Stimulated activated CD4-positive, alpha-beta T cell treated with anti-CD3 and anti-CD28 coated beads, Interleukin-12 subunit alpha, Interleukin-12 subunit beta, amount 100 ng/mL, for 24 hours (primary cell): ENCODE measurements at places on chromosomes 6 and 20.

DNA sequence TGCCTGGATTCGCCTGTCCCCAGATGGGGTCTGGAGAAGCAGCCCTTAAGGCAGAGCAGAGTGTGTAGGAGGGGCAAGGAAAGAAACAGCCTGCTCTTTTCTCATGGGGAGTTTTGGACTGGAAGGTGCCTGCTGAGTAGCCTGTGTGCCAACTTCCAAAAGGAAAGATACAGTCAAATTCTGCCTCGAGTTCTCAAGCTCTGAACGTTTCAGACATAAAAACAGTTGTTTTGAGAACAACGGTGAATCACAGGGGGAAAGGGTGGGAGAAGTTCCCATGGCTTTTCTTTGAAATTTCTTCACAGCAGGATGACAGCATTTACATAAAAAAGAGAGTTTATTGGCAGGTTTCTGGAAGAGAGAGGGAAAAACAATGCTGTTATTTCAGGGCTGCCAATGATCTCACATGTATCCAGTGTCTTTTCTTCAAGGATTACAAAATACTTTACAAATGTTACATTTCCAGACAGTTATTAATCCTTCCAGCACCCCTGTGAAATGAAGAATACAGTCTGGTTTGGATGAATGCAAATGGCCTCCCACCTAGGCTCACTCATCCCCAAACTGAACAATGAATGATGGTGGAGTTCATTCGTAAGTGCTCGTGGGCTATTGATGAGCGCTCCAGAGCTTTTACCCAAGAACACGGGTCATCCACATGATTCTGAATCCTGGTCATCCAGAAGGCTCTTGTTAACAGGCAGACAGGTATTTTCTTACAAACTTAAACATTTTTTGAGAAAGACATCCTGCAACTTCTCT lies 33.8 kb upstream of the ECI2 start:
- no peak for DNase-seq

DNA sequence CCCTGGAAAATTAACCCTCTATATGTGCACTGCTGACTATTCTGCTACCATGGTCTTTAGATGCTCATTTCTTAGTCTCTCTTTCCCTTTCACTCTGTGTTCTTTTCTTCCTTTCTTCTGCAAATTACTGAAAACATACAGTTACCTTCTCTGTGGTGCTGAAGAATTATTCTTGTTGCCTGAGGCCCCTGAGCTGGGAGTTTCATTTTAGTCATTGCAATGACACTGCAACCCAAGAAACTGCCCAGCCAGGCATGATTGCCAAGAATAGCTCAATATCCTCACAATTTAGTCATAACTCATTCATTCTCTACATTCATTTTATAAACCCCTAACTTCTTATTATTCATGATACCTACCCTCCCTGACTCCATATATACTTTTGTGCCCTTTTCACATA lies 245.8 kb upstream of the RAB32 start:
- no peak for DNase-seq

DNA sequence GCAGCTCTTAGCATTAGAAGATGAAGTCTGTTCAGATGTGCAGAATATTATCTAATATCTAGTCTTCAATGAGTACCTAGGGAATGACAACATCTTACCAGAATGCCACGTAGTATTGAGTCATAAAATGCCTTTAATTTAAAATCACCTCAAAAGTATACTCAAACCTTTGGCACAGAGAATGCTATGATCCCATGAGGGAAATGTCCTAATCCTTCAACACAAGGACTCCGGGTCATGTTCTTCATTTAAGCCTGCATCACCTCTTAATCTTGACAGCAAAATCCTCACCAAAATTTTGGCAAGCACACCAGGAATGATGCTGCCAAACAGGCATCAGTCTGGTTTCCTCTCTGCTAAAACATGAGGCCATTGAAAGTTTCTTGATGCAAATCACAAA lies 23.6 kb upstream of the MARCKS start:
- DNase-seq, result no peak

- no peak for DNase-seq
Observed at GRCh38 chr6:87230801-87231200, 75.4 kb downstream of the ZNF292 start.

DNA sequence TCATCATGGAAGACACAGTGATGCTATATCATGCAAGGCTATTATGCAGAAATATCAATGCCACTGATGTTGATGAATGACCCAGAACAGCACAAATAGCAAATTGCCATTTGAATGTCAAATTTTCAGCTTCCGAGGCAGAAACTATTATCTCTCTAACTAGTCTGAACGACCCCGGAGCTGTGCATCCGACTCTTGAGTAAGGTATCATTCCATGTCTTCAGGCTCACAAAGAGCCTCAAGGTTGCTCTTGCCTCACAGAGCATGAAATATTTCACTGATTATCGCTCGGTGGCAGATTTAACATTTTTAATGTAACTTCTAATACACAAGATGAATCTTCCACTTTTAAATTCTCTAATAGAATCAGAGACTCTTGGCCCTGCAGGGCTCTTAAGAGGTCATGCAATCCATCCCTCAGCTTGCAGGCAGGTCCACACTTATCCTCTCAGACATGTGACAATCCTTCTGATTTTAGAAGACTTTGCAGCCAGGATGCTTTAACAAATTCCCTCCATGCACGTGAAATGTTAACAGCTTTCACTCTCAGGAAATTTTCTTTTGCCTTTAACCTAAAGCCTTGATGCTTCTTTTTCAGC lies 221.0 kb downstream of the FRK start:
- DNase-seq, result no peak

DNA sequence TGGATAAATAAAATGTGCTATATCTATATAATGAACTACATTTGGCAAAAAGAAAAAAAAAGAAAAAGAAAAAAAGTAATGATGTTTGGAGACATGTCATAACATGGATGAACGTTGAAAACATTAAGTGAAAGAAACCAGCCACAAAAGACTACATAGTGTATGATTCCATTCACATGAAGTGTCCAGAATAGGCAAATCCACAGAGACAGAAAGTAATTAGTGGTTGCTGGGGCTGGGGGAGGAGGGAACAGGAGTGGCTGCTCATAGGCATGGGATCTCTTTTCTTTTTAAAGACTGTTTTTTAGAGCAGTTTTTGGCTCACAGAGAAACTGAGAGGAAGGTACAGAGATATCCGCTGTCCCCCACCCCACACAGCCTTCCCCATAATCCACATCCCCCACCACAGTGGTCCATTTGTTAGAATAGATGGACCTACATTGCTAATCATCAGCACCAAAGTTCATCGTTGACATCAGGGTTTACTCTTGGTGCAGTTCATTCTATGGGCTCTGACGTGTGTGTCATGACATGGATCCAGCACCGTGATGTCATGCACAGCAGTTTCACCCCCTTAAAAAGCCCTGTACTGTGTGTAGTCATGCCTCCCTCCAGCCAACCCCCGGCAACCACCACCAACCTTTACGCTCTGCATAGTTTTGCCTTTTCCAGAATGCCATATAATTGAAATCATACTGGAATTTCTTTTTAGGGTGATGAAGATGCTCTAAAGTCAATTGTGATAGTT lies 240.9 kb upstream of the RREB1 start:
- DNase-seq, result no peak

GRCh38 chr6:36957773-36958271 lies 3.3 kb downstream of the PI16 start:
- no peak for DNase-seq

GRCh38 chr6:29112135-29112534 lies 4.3 kb downstream of the OR2J3 start:
- no peak for DNase-seq

DNA sequence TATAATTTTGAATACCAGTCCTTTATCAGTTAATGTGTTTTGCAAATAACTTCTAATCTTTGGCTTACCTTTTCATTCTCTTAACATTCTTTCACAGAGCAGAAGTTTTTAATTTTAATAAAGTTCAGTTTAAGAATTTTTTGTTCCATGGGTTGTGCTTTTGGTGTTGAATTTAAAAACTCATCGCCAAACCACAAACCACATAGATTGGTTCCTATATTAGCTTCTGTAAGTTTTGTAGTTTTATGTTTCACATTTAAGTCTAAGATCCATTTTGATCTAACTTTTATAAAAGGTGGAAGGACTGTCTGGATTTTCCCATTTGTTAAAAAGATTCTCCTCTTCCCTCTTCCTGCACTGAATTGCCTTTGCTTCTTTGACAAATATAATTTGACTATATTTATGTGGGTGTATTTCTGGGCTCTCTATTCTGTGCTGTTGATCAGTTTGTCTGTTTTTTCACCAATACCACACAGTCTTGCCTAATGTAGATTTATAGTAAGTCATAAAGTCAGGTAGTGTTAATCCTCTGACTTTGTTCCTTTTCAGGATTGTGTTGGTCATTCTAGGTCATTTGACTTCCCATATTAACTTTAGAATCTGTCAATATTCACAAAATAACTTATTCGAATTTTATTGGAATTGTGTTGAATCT lies 17.5 kb upstream of the SDCBP2 start:
- DNase-seq, result no peak

DNA sequence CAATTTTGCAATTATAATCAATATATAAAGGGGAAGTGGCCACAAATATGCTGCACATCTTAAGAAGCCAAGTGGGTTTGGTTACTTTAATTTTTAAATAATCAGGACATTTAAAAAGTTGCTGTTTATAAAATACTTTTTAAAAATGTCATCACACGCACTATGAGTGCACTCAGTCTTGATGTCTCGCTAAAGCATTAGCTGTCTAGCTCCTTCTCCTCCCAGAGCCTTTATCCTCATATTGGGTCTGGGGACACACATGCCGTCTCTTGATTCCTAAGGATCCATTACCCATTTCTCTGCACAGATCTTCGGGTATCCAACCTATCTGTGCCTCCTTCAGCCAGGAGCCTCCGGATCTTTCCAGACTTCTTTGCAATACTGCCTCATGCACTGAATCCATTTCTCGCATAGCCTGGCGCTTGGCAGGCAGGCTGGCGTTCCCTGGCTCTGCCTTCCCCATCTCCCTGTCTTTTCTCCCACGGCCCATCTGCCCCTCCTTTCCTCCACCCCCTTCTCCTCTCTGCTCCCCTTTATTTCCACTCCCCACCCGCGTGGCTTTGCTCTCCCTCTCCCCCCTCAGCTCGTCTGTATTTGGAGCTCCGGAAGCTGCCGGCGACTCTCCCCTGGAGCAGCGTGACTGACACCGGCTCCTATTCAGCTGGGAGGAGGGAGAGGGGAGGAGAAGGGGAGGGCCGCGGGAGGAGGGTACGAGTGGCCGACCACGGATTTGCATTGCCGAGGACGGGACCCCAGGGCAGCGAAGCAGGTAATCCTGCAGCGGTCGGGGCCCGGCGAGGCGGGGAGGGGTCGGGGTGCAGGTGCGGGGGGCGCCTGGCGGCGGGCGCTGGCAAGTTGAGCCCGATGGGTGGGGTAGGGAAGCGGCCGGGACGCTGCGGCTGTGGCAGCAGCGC lies at the start of gene CAP2:
Gene CAP2, plus strand, starts transcription at position 618 of the 914 bp plus-strand sequence. CDS start 27,961 bp downstream, outside the sequence.
- DNase-seq, result no peak

- DNase-seq, result no peak
Observed at GRCh38 chr6:155075930-155076695, 81.0 kb downstream of the TIAM2 start.

DNA sequence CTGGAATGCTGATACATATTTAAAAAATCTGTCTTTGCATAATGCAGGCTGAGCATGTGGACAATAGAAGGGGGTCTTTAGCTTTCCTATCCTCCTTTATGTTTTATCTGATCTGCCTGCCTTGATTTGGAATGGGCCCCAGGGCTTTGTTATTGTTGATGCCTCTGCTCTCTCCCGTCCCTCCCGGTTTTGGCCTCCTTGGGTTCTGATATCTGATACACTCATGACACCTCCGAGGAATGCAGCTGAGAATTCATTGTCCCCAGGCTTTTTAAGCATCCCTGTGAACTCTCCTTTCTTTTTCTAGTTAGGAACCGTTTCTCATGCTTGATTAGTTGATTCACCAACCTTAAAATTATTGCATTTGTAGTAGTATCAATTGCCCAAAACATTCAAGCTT lies 185.5 kb upstream of the RALGAPA2 start:
- DNase-seq, result no peak

- DNase-seq, result no peak
Observed at GRCh38 chr6:13470238-13471140, 16.9 kb downstream of the GFOD1 start.

DNA sequence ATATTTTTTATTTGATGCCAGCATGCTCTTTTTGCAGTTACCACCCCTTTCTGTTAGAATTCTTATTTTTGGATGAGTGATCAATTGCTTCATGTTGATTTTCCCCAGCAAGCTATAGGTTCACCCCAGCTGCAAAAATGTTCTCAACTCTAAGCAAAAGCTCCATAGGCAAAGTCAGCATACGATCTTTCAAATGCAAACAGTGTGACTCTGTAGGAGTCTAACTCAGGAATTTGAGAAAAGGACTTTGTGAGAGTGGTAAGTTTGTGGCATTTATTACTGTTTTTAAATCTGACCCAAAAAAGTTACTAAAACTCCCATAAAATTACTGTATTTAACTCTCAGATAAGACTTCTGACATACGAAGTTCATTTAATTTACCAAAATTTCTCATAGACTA lies 134.9 kb upstream of the HSF2 start:
- no peak for DNase-seq

- DNase-seq, result no peak
Observed at GRCh38 chr6:47653706-47654105, 44.7 kb upstream of the ADGRF4 start.

DNA sequence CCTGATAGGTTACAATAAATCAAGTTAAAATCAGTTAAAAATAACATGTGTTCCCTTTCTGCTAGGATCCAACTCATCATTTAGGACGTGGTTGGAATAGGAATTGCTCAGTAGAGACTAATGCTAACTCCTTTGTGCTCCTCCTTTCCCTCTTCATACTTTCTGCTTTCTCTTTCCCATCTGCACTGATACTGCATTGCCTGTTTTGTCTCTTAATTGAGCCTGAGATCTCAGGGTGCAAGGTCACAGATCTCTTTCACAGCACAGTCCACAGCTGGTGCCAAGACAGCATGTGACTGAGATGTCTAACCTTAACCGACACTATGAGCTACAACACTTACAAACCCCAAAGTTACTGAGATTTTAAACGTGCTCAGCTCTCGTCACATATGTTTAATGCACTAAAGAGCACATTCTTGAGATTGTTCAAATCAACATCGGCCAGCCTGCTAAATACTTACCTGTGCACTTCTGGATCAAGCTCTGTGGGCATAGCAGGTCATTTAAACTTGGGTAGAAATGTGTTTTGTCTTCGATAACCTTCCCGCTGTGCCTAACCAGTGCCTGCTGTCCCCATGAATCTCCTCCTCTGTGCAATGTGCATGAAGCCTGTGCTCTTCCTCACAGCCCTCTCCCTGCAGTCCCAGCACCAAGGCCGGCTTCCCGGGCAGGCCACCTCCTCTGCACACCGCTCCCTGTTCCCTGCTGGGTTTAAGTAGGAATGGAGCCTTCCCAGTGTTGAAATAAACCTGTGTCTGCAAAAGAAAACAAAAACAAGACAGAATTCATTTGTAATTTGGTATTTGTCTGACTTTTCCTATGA lies 39.6 kb upstream of the AFDN start:
- no peak for DNase-seq
